RWPE2 (cell line): ENCODE measurements at places on chromosomes 2 and 18.

GRCh38 chr18:67954594-67954993, 438.1 kb upstream of the DSEL start:
- H3K4me1 ChIP-seq, result no peaks in the 10 kb centered on the region
- no peak overlapping the region for H3K4me3 ChIP-seq
- no peak for DNase-seq
- no peaks in the 10 kb centered on the region for H3K27me3 ChIP-seq
- H3K36me3 ChIP-seq, result no peaks in the 10 kb centered on the region

DNA sequence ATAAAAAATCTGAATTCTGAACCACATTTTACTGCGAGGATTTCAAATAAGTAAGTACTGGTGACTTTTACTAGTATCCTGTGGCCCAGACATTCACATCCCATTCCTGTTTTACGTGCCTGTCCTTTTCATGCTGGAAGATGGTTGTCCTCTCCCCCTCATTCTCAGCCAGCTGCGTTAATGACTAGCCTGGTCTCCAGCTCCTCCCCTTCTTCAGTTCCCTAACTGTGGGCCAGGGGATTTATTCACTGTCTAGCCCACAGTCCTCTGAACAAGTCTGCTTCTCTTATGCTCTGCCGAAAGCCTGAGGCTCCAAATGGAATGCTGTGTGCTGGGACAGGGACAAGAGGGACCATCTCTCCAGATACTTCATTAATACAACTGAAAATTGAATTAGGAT, 373.9 kb downstream of the PTPRM start:
- no peaks in the 10 kb centered on the region for H3K27me3 ChIP-seq
- peak overlapping the region; percentile 37 for H3K27ac ChIP-seq
- no peaks in the 10 kb centered on the region for H3K36me3 ChIP-seq
- DNase-seq, result no peak
- peaks cover 18% of the 10 kb centered on the region for H3K4me1 ChIP-seq

DNA sequence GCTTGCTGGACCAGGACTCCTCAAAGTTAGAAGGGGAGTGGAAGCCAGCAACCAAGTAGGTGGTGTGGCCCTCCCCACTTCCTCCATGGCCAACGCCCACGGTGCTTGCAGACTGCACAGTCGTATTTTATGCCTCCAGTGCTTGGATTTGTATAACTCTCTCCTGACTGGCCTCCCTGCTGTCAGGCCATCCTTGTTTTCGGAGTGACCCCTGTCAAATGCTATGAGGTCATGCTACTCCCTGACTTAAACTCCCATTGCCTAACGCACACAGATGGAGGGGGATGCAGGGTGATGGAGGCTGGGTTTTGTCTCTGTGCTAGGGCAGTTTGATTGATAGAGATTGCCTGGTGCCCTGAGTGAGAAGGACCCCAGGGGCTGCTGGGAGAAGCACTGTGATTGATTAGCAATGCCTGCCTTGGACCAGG, 36.1 kb downstream of the GLI2 start:
- H3K27me3 ChIP-seq, result no peaks in the 10 kb centered on the region
- no peak overlapping the region for H3K27ac ChIP-seq
- peak; percentile 32 for DNase-seq
- H3K36me3 ChIP-seq, result no peaks in the 10 kb centered on the region
- H3K4me1 ChIP-seq, result no peaks in the 10 kb centered on the region

GRCh38 chr2:239919774-239920692, 105.1 kb downstream of the NDUFA10 start:
- no peak overlapping the region for H3K27ac ChIP-seq
- no peaks in the 10 kb centered on the region for H3K36me3 ChIP-seq
- H3K4me1 ChIP-seq, result no peaks in the 10 kb centered on the region
- H3K27me3 ChIP-seq, result peaks cover 4% of the 10 kb centered on the region
- no peak overlapping the region for H3K4me3 ChIP-seq

- no peak overlapping the region for H3K4me3 ChIP-seq
- no peaks in the 10 kb centered on the region for H3K36me3 ChIP-seq
- no peaks in the 10 kb centered on the region for H3K4me1 ChIP-seq
These were observed 94.0 kb downstream of the PLA2R1 start for GRCh38 chr2:159968279-159968900.

- H3K27ac ChIP-seq, result no peak overlapping the region
- no peaks in the 10 kb centered on the region for H3K27me3 ChIP-seq
- H3K36me3 ChIP-seq, result no peaks in the 10 kb centered on the region
- no peak for DNase-seq
- no peaks in the 10 kb centered on the region for H3K4me1 ChIP-seq
These were observed 463.3 kb downstream of the STK39 start for GRCh38 chr2:167784084-167784425.
